Panc1 (cell line): ENCODE measurements at places on chromosomes 7 and 10.

DNA sequence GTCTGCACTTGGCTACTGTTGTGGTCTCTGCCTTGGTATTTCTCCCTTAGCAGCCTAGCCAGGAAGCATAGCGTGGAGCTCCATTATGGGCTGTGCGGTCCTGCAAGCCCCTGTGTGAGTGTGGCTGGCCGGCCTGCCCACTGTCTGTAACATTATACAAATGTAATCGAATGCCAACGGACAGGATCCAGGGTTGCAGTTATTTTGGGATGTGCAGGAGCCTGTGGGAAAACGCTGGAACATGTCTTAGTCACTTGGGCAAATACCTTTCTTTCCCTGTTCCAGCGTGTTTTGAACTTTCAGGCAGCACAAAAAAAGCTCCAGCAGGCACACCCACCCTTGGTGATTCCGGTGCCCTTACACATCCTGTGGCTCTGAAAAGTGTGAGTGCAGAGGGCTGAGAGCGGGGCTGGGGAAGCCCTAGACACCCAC lies 29.5 kb downstream of the BAG3 start:
- no peak for DNase-seq

- DNase-seq, result no peak
Measured at GRCh38 chr7:151393031-151393977, 16.5 kb downstream of the WDR86 start.

DNA sequence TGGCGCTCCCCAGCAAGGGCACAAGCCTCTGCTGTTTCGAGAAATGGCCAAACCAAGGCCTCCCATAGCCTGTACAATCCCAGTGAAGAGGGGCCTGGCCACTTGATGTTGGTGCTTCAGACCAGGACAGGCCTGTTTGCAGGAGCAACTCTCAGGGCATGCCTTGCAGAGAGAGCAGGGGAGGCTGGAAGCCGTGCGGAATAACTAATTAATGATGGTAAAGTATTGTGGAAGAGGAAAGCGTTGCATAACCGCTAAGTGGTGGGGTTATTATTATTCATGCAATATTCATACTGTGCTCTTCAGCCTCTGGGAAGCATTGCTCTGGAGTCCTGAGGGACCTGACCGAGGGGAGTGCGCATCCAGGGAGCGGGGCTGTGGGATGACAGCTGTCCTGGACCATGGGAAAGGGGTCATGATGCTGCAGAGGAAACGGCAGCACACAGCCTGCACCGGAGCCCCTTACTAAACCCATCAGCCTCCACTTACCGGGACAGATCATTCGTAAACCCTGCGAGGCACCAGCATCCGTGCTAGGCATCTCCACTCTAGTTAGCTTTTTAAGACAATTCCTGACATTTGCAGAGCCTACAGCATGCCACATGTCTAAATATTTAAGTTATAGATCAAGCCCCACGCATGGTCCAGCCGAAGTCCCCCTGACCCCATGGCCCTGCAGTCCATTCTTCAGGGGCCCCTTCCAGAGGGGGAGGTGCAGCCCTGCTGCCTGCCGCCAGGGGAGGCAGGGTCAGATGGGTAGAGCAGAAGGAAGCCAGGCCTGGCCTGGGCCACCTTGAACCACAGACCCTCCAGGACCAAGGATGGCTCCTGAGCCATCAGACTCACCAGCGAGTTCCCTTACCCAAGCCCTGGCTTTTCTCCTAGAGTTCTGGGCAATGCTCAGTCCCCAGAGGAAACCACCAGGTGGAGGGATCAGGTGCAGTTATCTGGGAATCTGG lies 11.6 kb downstream of the TMEM273 start:
- DNase-seq, result no peak

- no peak for DNase-seq
Measured at GRCh38 chr7:36635091-36635490, 89.2 kb downstream of the AOAH start.

DNA sequence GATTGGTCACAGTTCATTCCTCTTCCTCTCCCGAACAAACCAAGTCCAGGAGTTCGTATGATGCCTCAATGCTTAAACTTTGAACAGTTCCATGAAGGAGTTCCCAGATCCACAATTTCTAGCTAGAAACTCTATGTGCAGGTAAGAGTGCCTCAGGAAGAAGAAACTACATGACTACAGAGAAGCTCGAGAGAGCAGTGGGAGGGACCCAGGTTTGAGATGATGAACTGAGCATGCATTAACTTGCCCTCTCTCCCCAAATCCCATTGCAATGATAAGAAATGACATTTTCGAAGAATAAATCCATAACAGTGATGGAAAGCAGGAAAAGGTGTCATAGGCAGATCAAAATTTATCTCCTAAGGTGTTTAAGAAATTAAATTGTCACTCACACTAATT lies 140.6 kb upstream of the JCAD start:
- no peak for DNase-seq

GRCh38 chr7:152231089-152231488 lies 204.7 kb downstream of the KMT2C start:
- no peak for DNase-seq

- DNase-seq, result no peak
Measured at GRCh38 chr10:35696392-35697287, 54.5 kb upstream of the FZD8 start.

DNA sequence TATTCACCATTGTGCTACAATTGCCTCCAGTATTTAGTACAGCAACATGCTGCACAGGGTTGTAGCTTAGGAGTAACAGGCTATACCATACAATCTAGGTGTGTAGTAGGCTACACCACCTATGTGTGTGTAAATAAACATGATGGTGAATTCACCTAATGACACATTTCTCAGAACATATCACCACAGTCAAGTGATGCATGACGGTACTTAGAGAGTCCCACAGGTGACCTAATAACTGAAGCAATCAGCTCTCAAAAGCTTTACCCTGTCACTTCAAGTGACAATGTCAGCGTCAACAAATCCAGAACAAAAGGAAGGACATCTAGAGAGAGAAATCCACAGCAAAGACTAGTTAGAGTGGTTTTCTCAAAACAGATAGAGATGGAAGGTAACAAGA lies 38.8 kb downstream of the CCNJ start:
- DNase-seq, result no peak

DNA sequence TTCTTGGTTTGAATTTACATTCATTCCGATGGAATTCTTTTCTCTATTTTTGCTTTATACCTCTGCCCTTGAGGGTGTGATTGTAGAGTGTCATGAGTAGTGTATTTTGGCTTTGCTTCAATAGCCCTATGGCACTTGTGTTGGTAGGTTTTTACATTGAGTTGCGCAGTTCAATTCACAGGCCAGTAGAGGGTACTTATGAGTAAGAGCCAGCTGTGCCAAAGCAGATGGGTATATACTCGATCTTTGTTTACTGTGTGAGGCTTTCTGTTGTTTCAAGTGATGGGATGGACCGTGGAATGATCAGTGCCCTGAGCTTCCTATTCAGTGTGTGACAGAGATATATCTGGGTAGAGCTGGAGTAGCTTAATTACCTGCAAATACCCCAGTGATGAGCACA lies 4.3 kb upstream of the AKR1C3 start:
- DNase-seq, result no peak

DNA sequence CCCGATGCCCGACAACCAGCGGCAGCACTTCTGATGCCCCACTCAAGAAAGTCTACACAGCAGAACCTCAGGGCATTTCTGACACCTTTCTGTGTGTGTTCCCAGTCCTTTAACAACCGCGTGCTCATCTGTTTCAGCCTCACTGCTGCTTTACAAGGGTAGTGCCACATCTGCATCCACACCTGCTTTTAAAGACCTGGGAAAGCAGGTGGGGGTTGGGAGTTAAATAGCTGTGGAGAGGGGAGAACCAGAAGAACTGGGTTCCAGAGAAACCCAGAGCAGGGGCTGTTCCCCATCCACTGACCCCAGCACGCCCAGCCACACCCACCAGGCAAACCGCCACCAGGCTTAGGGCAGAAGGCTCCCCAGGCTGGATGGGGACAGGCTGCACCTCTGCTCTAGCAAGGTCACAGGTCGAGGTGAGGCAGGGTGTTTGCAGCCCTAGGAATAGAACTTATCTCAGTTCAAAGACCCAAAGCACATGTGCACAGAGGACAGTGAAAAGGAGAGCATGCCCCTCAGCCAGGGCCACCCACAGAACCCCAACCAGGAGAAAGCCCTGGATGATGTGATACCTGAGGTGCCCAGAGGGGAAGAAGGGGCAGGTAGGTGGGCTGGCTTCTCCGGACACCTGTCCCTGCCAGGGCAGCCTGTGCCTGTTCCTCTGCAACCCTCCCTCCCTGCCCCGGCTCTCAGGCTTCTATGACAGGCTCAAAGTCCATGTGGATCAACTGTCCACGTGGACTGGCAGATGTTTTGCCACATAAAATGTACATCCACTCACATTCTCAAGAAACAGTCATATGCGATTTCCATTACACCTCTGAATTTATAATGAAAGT lies 51.3 kb downstream of the COBL start:
- no peak for DNase-seq

GRCh38 chr7:142803901-142804300 lies 33.1 kb downstream of the PRSS2 start:
- no peak for DNase-seq

DNA sequence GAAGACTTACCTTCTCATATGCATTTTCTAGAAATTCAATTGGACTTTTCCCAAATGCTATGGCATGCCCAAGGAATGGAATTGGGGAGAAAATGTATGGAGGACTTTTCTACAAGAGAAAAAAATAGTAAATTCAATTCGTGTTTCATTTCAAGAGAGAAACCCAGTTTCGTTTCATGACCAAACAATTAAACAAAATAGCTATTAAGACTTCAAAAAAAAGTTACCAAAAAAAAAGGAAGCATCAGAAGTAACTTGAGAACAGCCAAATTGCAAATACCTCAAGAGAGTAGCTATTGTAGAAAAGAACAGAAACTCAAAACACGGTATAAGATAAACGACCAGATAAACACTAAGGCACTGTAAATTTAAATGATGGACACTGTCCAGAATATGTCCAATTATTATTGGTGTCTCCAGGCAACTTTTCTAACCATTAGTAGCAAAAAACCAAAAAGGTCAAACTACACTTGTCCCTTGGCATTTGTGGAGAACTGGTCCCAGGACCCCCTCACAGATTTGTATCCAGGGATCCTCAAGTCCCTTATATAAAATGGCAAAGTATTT lies 2.4 kb downstream of the CYP51A1 start:
- DNase-seq, result no peak

DNA sequence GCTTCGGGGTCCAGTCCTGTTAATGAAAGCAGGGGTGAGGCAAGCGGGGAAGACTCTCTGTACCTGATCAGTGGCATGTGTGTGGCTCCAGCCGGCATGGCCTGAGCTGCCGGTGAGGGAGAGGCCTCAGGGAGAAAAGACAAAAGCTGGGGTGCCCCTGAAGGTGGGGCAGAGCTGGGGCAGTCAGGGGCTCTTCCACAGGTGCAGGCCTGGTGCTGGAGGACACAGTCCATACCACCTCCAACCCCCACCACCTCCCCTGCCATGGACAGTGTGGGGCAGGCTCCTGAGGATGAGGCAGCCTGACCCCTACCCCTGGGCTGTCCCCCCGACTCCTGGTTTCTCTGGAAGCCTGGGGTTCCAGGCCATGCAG lies 129.5 kb downstream of the LHPP start:
- DNase-seq, result no peak

GRCh38 chr10:96695366-96695765 lies 24.9 kb downstream of the PIK3AP1 start:
- DNase-seq, result no peak

- no peak for DNase-seq
Measured at GRCh38 chr7:71777278-71777677, 634.9 kb downstream of the CALN1 start.

- DNase-seq, result no peak
Measured at GRCh38 chr10:2682491-2682890, 384.9 kb upstream of the PFKP start.

DNA sequence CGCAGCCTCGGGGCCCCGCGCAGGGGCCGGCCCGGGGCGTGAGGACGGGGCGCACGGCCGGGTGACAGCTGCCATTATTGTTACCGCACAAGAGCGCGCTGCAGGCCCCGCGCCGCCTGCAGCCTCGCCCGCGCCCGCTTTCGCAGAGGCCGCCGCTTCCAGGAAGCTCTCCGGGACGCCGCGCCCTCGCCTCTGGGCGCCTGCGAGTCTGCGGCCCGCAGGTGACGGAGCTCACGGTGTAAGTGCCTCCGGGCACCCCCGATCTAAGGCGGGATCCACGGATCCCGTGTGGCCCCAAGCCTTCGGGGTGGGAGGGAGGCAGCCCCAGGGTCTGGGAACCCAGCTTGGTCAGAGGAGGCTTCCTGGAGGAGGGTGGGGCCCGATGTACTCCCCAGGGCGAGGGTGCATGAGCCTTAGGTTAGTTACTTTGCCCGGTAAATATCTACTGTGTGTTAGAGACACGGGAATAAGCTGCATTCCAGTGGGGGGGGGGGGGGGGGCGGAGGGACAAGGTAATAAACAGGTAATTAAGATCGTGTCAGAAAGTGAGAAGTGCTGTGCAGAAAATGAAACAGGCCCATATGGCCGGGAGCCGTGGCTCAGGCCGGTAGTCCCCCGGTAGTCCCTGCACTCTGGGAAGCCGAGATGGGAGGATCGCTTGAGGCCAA lies 638 bp downstream of the IQCE start:
- no peak for DNase-seq

DNA sequence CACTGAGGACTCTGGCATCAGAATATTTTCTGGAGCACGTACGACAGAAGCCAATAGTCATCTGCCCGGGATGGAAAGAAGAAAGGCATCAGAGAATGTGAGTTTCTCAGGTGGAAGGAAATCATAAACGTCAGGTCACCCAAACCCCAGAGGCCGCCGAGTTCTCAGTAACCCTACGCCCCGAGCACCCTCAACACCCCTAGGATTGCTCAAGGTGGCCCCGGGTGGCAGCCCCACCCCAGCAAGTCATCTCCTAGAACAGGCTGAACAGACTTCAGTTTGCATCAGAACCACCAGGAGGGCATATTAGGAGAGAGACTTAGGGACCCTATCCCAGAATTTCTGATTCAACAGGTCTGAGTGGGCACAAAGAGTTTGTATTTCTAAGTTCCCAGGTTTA lies 117.6 kb downstream of the TNS3 start:
- DNase-seq, result no peak

GRCh38 chr10:13016426-13016825 lies 14.9 kb upstream of the CCDC3 start:
- DNase-seq, result no peak

- DNase-seq, result peak; percentile 41
Measured at GRCh38 chr7:112080978-112081377, 125.2 kb downstream of the DOCK4 start.

DNA sequence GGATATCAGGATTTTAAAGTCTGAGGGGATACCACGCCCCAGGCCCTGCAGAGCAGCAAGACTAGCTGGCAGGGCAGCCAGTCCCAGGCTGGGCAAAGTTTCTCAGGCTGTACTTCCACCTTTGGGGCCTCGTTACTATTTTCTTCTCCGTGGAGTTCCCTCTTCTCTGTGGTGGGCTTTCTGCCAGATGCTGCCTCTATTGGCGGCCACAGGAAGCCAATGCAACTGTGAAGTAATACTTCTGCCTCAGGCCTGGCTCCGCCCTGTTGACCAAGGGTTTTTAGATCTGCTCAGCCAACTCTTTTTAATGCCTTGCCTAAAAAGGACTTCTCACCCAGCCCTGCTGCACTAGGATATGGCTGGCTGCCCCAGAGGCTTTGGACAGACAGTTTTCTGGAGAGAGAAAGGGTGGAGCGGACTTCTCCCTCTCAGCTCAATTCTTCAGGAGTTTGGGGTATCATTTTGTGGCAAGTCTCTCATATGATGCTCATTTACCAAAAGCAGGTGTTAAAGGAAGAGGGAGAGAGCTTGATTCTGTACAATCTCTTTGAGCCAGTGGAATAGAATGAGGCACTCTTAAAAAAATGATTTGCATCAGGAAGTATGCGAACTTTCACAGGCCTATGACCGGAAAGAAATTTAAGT lies 67.4 kb downstream of the HHEX start:
- no peak for DNase-seq
